ENCODE measurements at places on chromosomes 1 and 21.

DNA sequence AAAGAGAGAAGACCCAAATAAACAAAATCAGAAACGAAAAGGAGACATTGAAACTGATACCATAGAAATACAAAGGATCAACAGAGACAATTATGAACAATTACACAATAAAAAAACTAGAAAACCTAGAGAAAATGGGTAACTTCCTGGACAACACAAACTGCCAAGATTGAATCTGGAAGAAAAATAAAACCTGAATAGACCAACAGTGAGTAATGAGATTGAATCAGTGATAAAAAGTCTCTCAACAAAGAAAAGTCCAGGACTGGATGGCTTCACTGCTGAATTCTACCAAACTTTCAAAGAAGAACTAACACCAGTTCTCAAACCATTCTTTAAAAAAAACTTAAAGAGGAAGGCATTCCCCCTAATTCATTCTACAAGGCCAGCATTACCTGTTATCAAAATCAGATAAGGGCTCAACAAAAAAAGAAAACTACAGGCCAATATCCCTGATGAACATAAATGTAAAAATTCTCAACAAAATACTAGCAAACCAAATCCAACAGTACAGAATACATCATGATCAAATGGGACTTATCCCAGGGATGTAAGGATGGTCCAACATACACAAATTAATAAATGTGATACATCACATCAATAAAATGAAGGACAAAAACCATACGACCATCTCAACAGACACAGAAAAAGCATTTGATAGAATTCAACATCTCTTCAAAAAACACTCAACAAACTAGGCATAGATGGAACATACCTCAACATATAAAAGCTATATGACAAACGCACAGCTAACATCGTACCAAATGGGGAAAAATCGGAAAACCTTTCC is 119.9 kb downstream of the ACBD6 start:
- no peak for DNase-seq

- peak; percentile 39 for DNase-seq
These were observed at the start of gene ZYG11A for GRCh38 chr1:52842643-52843310. Gene ZYG11A (plus strand): TSS chr1:52842760. CDS start chr1:52842884, 124 bp downstream.

DNA sequence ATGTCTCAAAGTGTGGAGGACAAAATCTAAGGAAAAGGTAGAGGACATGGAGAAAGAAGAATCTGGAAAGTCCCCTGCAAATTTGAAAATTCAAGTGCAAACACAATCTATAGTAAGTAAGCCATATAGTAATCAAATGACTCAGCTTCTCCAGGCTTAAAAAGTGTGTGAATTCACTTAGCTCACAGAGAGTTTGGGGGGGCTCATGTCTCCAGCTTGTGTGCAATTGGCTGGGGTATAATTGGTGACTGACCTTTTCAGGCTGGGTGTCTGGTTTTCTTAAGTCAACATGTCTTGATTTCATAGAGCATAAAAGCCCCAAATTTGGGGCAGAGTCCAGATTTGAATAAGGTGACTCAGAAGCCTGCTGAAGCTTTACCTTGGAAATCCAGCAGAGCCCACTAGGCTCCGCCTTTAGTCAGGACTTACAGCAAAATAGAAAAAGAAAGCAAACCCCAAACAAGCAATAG is 8.6 kb downstream of the CLDN14 start:
- DNase-seq, result no peak

GRCh38 chr21:17050156-17050555 is 462.7 kb upstream of the CXADR start:
- no peak for DNase-seq

DNA sequence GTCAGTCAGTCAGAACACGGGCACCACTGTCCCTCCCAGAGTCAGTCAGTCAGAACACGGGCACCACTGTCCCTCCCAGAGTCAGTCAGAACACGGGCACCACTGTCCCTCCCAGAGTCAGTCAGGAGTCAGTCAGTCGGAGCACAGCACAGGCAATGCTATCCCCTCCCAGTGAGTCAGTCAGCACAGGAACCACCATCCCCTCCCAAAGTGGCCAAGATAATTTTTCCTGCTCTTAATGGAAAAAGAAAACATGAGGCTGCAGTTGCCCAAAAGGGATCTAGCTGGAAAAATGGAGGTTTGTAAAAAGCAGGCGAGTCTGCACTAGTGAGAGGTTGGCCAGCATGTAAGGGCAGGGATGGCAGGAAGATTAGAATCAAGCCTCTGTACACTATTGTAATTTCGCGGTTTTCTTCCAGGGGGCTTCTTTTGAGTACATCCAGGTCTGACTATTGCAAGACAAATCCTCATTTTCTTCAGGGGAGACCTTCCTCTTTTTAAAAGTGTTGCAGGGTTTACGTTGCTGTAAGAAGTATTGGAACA is 213.8 kb downstream of the SIPA1L2 start:
- no peak for DNase-seq

DNA sequence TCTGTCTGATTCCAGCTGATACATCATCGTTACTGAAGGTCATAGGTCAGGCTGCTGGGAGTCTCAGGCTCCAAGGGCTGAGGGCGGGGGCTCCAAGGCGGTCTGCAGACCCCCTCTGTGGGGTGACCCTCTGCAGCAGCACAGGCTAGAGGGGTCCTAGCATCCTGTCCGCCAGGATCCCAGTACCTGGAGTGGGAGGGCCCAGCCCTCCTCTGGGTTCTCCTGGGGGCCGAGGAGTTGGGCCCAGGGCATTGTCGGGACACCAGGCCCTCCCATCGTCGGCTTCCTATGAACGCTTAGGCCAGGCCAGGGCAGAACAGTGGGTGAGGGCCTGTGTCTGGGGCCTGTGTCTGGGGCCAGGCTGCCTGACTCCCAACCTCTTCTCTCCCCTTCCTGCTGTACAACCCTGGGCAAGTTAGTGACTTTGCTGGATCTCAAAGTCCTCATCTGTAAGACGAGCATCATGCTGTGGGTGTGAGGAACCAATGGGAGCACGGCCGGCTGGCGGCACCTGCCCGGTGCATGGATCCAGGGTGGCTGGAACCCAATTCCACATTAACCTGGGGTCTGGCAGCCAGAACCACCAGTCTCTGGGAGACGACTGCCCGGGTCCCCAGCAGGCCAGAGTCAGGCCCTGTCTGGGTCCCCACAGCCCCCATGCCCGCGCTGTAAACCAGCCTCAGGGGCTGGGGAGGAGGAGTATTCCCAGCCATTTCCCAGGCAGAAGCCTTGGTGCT is 56.2 kb upstream of the COL18A1 start:
- DNase-seq, result no peak

DNA sequence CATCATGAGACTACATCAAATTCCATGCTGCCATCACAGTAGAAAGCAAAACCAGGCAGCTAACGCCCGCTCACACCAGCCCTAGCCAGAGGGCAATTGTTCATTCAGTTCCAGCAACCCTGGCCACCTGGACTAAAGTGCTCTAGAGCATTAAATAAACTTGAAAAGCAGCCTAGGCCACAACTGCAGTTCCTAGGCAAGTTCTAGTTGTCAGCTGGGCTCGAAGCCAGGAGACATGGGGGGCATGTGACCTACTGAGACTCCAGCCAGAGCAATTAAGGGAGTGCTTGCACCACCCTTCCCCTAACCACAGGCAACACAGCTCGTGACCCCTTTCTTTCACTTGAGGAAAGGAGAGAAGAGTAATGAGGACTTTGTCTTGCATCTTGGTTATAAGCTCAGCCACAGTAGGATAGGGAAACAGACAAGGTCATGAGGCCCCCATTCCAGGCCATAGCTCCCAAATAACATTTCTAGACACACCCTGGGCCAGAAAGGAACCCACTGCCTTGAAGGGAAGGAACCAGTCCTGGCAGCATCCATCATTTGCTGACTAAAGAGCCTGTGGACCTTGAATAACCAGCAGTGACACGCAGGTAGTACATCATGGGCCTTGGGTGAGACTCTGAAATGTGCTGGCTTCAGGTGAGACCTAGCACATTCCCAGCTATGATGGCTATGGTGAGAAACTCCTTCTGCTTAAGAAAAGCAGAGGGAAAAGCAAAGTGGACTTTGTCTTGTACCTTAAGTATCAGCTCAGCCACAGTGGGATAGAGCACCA is 77.0 kb downstream of the ZZZ3 start:
- no peak for DNase-seq

GRCh38 chr1:204065174-204065985 is 7.5 kb upstream of the SOX13 start:
- DNase-seq, result no peak

DNA sequence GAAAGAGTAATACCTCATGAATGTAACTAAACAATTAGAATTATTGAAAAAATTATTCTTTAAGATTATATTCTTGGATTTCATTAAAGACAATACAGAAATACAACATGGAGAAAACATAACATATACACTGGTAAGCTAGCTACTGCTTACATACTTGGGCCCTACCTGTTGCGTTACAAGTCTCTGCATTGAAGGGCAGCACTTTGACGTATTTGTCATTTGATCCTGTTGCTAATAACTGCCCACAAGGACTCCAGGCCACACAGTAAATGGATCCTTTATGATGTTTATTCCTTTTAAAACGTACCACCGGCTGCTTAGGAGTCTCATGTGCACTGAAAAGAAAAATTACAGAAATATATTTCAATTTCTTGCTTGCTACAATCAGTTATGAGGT is 19.8 kb upstream of the CLCC1 start:
- DNase-seq, result no peak

- no peak for DNase-seq
These were observed 149.1 kb downstream of the OLFM3 start for GRCh38 chr1:101847626-101848025.

DNA sequence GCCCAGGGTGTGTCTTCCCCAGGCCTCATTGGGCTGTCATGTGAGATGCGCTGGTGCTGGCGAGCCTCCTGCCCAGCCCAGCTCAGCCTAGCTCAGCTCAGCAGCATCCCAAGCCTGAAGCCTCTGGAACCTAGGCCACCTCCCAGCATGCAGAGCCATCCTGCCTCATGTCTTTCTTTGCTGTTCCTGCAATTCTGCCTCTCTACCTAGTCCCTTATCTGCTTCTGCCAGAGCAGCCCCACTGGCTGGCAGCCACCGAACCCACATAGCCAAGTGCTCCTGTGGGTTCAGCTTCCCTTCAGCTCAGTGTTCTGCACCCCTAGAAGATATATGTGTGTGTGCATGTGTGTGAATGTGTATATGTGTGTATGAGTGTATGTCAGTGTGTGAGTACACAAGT is 291.5 kb upstream of the VAMP3 start:
- DNase-seq, result no peak

DNA sequence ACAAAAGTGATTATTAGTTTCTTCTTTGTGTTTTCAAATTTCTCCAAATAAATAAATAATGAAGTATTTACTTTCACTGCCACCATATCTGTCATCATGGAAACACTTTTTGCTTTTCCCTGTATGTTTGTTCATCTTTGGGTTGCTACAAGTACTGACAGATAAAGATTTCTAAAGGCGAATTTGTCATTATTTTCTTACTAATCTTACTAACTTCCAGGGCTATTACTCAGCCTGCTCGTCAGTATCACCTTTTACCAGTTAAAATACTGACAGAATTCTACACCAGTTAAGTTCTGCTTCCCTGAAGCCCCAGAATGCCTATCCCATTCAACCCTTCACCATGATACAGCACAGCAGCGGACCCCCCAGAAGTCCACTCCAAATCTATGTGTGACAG is 106.1 kb downstream of the CDC42BPA start:
- DNase-seq, result no peak

DNA sequence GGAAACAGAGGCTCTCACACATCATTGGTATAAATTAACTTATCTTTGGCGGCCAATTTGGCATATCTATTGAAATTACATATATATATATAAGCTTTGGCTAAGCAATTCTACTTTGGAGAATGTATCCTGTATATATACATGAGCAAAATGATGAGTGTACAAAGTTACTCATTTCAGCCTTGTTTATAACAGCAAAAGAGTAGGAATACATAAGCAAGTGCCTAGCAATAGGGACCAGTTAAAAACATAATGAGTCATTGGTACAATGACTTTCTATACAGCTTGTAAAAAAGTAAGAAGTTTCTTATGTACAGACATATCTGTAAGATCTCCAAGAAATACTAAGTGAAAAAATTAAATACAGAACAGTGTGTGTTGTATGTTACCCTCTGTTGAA is 190.8 kb downstream of the LTN1 start:
- no peak for DNase-seq

- no peak for DNase-seq
These were observed 59.2 kb upstream of the ACTRT2 start for GRCh38 chr1:2962061-2962460.

DNA sequence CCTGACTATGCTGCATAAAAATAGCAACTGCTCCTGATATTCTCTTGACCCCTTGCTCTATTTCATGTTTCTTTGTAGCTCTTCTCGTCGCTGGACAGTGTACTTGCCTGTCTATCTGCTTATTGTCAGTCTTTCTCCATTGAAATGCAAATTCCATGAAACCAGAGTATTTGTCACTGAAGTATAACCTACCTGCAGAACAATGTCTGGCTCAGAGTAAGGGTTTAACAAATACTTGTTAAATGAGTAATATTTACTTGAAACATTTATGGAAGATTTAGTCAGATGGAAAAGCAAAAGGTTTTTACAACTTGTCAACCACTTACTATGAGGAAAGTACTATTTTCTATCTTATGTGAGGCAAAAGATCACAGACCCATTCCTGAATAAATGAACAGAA is 19.9 kb upstream of the ERICH3 start:
- no peak for DNase-seq

- no peak for DNase-seq
These were observed 6.4 kb downstream of the PTGFR start for GRCh38 chr1:78497201-78497600.

GRCh38 chr21:33071770-33072306 is 1.9 kb downstream of the OLIG1 start:
- DNase-seq, result no peak

DNA sequence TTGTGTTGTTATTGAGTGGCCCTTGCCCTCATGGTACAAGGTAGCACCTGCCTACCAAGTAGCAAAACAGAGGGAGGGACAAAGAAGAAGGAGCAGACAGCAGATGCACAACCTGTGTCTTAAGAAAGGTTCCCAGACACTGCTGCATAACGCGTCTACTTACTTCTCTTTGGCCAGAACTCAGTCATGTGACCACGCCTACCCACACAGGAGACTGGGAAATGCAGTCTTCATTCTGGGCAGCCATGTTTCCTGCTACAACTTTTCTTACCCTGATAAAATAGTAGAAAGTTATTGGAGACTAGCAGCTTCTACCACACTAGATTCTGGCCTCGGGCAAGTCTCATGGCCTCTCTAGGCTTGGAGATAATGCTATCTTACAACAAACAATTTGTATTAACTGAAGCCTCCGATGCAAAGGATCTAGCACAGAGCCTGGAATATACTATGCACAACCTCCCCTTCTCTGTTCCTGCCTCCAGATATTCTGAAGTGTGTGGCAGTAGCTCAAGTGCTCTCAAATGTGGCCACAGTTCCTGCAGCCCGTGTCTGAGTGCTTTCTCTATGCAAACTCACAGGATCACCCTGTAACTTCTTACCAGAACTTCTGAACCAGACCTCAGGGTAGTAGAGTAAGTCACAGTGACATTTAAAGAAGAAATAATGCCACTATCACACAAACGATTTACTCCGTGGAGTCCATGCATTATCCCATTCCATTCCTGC is 34.1 kb upstream of the BTG2 start:
- peak; percentile 61 for DNase-seq
